ENCODE measurements at places on chromosomes 12 and 14.

GRCh38 chr14:99255621-99256482, 16.1 kb downstream of the BCL11B start:
- H3K27ac ChIP-seq, result peak overlapping the region; percentile 100
- DNase-seq, result no peak
- no peaks in the 10 kb centered on the region for H3K27me3 ChIP-seq
- H3K4me1 ChIP-seq, result peaks cover 88% of the 10 kb centered on the region
- H3K36me3 ChIP-seq, result peaks cover 85% of the 10 kb centered on the region

GRCh38 chr14:28782301-28782700, 15.7 kb downstream of the FOXG1 start:
- H3K4me1 ChIP-seq, result peaks cover 5% of the 10 kb centered on the region
- H3K4me3 ChIP-seq, result no peak overlapping the region
- H3K27me3 ChIP-seq, result no peaks in the 10 kb centered on the region
- DNase-seq, result no peak

DNA sequence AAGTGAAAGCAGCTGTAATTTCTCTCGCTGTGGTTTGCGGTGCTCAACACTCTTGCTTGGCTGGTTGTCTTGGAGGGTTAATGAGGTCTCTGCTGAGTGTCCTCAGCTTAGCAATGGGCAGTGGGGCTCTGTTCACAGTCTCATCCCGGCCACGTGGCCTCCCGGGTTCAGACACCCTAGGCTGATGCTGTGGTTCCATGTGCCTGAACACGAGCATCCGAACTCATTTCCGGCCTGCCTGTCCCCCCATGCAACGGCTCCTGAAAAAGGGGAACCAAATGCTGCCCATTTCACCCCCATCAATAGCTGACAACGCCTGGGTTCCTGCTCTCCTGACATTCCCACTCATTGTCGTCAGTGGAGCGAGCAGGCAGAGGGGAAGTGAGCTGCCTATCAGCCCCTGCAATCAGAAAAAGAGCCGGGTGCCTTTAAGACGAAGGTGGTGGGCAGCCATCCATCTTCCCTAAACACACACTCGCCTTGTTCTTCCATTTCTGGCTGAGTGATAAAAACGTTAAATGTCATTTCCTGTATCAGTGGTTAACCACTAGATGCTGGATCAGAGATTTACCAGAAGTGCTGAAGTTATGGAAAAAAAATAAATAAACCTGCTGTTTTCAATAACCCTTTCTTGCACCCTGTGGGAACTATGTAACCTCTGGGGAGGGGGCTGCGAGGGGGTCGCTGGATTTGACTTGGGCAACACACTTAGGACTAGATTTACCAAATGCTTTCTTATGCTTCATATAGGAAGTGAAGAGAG, 60.3 kb upstream of the BCL2L14 start:
- no peak for DNase-seq
- H3K27me3 ChIP-seq, result no peaks in the 10 kb centered on the region
- H3K36me3 ChIP-seq, result peaks cover 7% of the 10 kb centered on the region
- peak overlapping the region; percentile 97 for H3K27ac ChIP-seq
- peak overlapping the region; percentile 86 for H3K4me3 ChIP-seq

DNA sequence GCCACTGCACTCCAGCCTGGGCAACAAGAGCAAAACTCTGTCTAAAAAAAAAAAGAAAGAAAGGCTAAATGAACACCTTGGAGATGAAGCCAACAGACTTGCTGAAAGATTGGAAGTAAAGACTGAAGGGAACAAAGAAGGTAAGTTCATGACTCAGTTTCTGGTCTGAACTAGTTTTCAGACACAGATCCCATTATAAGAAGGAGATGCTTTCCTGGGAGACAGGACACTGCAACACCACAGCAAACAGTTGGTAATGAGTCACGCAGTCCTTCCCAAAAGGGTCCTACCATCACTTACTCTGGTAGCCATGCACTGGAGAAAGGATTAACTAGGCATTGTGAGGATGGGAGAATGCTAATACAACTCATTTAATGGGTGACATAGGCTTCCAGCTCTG, 97.2 kb downstream of the SSPN start:
- H3K4me3 ChIP-seq, result no peak overlapping the region
- DNase-seq, result no peak
- H3K36me3 ChIP-seq, result no peaks in the 10 kb centered on the region
- H3K27ac ChIP-seq, result no peak overlapping the region
- no peaks in the 10 kb centered on the region for H3K27me3 ChIP-seq

GRCh38 chr12:43737646-43738045, 20.9 kb downstream of the PUS7L start:
- H3K36me3 ChIP-seq, result peaks cover 26% of the 10 kb centered on the region
- no peak overlapping the region for H3K4me3 ChIP-seq
- DNase-seq, result no peak

DNA sequence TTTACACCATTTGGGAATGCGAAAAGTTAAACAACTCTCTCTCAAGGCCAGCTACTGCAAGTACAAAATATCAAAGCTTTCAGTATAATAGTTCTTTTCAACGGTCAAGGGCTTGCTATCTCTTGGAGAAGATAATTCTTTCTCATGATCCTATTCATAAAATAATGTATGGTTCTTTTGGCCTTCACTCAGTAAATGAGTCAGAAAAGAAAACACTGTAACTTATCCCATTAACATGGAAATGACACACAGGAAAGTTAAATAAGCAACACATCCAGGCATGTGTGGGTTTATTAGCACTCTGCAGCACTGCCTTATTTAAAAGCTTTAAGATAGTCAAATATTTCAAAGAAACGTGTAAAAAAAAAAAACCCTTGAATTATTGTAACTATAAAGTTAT, 36.9 kb downstream of the ZFC3H1 start:
- no peak overlapping the region for H3K27ac ChIP-seq
- no peak overlapping the region for H3K4me3 ChIP-seq
- no peak for DNase-seq
- H3K27me3 ChIP-seq, result no peaks in the 10 kb centered on the region

- H3K4me1 ChIP-seq, result no peaks in the 10 kb centered on the region
- H3K27me3 ChIP-seq, result peaks cover 56% of the 10 kb centered on the region
- no peaks in the 10 kb centered on the region for H3K36me3 ChIP-seq
- H3K4me3 ChIP-seq, result no peak overlapping the region
Measured at GRCh38 chr12:96890331-96890730, 16.7 kb upstream of the NEDD1 start.

DNA sequence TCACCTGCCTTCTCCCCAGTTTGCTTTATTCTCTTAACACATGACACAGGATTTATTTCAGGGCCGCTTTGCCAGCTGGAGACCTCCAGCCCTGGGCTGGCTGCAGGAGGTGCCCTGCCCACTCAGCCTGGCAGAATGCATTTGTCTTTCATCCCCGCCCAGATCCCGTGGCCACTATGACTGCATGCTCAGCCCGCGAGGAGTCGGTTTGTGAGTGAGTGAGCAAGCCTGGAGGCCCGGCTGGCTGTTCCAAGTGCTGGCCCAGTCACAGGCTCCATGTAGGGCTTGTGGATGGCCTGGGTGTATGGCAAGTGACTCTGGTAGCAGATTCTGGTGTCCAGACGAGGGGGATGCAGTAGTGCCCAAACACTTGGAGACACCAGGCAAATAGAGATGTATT, 2.1 kb downstream of the TDP1 start:
- H3K4me1 ChIP-seq, result peaks cover 42% of the 10 kb centered on the region
- no peak for DNase-seq
- no peak overlapping the region for H3K4me3 ChIP-seq
- H3K27ac ChIP-seq, result no peak overlapping the region
- H3K36me3 ChIP-seq, result peaks cover 29% of the 10 kb centered on the region

DNA sequence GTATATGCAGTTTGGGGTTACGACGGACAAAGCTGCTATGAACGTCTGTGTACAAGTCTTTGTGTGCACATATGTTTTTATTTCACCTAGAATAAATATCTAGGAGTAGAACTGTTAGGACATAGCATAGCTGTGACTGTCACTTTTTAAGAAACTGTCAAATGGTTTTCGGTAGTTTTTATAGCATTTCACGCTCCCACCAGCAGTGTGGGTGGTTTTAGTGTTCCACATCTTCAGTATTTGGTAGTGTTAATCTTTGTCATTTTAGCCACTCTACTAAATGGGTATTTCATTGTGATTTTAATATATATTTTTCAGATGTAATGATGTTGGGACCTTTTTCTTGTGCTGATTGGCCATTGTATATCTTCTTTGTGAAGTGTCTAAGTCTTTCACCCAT, 109.1 kb upstream of the BCAT1 start:
- peak overlapping the region; percentile 56 for H3K4me3 ChIP-seq
- peaks cover 48% of the 10 kb centered on the region for H3K4me1 ChIP-seq
- DNase-seq, result no peak
- H3K27ac ChIP-seq, result peak overlapping the region; percentile 1

DNA sequence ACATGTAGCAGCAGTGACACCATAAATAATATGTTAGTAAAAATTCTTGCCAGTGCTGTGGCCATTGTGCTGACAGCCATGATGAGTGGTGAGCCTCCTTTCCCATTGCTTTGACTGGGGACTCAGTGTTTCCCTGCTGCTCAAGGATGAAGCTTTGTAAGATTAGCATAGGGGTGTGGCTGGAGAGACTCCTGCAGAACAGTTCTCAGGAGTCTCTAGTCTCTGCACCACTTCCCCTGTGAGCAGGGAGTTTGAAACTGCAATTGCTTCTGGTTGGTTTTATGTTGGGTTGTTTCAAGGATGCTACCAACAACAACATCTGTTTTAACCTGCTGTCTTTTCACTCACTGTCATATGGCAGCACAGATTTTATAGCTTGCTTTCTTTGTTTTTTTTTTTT, 41.4 kb downstream of the ZC3H14 start:
- peaks cover 39% of the 10 kb centered on the region for H3K36me3 ChIP-seq
- peaks cover 19% of the 10 kb centered on the region for H3K4me1 ChIP-seq
- no peaks in the 10 kb centered on the region for H3K27me3 ChIP-seq
- H3K4me3 ChIP-seq, result no peak overlapping the region

GRCh38 chr12:1533205-1533601, 61.2 kb downstream of the FBXL14 start:
- peak overlapping the region; percentile 79 for H3K4me3 ChIP-seq
- peaks cover 73% of the 10 kb centered on the region for H3K27me3 ChIP-seq
- DNase-seq, result no peak

GRCh38 chr12:3195859-3196483, 118.8 kb downstream of the TSPAN9 start:
- H3K27me3 ChIP-seq, result peaks cover 57% of the 10 kb centered on the region
- H3K36me3 ChIP-seq, result no peaks in the 10 kb centered on the region
- no peak overlapping the region for H3K4me3 ChIP-seq
- H3K27ac ChIP-seq, result no peak overlapping the region

DNA sequence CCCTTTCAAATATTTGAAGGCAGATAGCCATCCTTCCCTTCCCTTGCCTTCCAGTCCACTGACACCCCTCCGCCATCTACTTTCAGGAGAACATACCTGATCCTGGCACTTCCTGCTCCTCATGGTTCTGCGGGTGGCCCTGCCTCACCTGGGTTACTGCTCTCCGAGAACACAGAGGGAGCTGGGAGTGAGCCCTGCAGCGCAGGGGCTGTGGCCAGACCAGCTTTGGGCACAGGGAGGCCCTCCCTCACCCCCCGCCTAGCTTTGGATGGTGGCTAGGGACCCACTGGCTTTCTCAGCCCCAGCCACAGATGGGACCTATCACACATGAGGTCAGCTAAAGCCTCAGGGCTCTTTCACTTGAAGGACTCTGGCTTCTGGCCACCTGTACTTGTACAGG, 12.4 kb downstream of the IQSEC3 start:
- no peak overlapping the region for H3K4me3 ChIP-seq
- H3K27ac ChIP-seq, result no peak overlapping the region
- no peaks in the 10 kb centered on the region for H3K4me1 ChIP-seq
- DNase-seq, result no peak
- peaks cover 3% of the 10 kb centered on the region for H3K36me3 ChIP-seq

- peaks cover 4% of the 10 kb centered on the region for H3K36me3 ChIP-seq
- H3K4me1 ChIP-seq, result peaks cover 9% of the 10 kb centered on the region
- no peak overlapping the region for H3K27ac ChIP-seq
- H3K4me3 ChIP-seq, result no peak overlapping the region
Measured at GRCh38 chr12:55073043-55074022, 52.9 kb upstream of the OR9K2 start.

DNA sequence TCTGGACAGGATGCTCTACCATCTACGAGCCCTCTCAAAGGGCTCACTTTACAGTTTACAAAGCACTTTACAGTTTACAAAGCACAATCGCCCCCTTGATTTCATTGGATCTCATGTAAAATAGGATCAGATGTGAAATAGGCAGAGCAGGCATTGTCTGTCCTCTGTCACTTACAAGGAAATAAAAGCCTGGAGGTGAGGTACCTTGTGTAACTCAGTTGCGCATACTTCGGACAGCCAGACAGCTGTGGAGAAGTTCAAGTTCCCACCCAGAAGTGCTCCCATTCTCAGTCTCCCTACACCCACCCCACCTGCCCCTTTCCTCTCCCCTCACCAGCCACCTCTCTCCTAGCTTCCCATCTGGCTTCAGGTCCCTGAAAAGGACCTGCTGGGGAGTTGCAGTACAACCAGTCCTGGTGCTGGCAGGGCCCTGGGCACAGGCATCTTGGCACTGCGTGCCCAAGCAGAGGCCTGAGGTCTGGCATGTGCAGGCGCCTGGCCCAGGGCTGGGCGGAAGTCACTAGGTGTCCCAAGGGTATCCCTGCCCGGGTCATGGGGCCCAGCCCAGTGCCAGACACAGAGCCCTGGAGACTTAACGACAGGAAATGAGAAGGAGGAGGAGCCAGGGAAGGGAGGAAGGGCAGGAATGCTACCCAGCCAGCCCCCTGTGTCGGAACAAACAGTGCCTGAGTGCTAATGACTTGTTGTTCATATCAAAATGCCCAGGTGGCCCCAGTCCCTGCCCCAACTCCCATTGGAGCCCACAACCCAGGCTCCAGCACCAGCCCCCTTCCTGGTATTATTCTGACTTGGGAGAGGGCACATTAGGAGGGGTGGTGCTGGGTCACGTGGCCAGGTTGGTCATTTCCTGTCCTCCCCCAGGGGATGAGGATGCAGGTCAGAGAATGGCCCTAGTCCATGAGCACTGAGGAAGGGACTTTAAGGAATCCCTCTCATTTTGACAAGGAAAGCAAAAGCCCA, 5.4 kb downstream of the RAPGEF3 start:
- peaks cover 24% of the 10 kb centered on the region for H3K4me1 ChIP-seq
- no peaks in the 10 kb centered on the region for H3K36me3 ChIP-seq
- no peak overlapping the region for H3K4me3 ChIP-seq
- DNase-seq, result no peak
- H3K27ac ChIP-seq, result no peak overlapping the region
- H3K27me3 ChIP-seq, result no peaks in the 10 kb centered on the region

GRCh38 chr12:93091886-93092648, 163.0 kb upstream of the EEA1 start:
- H3K36me3 ChIP-seq, result no peaks in the 10 kb centered on the region
- no peaks in the 10 kb centered on the region for H3K27me3 ChIP-seq
- DNase-seq, result no peak
- no peak overlapping the region for H3K4me3 ChIP-seq

GRCh38 chr14:93643676-93644075, 144.6 kb downstream of the PRIMA1 start:
- no peak overlapping the region for H3K4me3 ChIP-seq
- H3K27me3 ChIP-seq, result peaks cover 70% of the 10 kb centered on the region
- DNase-seq, result no peak
- H3K36me3 ChIP-seq, result no peaks in the 10 kb centered on the region

DNA sequence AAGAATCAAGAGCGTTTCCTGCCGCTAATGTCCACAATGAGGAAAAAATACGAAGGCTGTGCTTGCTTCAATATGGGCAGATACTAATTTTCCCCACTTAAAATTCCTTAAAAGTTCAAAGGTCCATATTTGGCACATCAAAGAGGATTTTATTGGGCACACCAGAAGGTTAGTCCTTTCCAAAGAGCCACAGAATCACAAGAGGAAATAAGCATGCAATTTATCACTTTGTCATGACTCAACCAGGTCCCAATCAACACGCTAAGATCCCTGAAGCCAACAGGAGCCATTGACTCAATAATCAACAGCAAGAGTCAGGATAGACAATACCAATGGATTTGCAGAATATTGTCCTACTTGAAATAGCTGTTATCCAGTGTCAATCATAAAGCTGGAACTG, 80.6 kb downstream of the MAP1LC3B2 start:
- H3K27me3 ChIP-seq, result peaks cover 20% of the 10 kb centered on the region
- no peak overlapping the region for H3K27ac ChIP-seq
- H3K36me3 ChIP-seq, result no peaks in the 10 kb centered on the region
- no peak overlapping the region for H3K4me3 ChIP-seq
- no peak for DNase-seq
